Activated T-cell treated with anti-CD3 and anti-CD28 coated beads, Interleukin-2, amount 50 U/mL, for 24 hours (primary cell): ENCODE measurements at places on chromosomes 2 and 18.

DNA sequence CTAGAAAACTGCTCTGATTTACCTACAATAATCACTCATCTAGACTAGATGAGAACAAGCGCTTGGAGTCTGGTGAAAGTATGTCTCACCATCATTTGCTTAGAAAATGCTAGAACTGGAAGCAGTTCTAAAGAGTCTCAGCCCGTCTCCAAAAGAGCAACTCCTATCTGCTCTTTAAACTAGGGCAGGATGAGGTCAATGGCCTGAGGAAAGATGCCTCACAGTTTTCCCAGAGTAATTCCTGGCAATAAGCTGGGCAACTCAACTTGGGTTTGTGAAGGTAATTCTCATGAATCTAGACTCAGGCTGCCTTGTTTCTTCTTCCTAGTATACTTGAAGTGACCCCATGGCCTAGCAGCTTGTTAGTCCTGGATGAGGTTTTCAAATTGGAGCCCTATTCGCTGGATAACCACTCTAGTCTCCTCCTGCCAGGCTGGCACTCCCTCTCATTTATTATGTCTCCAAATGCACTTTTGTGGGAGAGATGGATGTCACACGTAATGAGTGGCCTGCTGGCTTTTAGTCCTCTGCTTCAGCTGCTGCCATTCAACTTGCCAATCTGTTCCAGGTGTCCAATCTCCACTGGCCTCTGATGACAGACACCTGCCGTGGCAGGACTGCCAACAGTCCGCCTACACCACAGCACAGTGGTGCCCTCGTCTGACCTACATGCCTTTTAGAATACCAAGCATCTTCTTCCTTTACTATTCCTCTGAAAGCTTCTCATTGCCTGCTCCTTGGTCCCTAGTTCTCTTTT, 80.9 kb downstream of the CABYR start:
- DNase-seq, result no peak

GRCh38 chr2:22817197-22817596, 567.8 kb upstream of the KLHL29 start:
- no peak for DNase-seq

- DNase-seq, result peak; percentile 48
Observed at GRCh38 chr2:232420463-232421188, 14.0 kb downstream of the ALPG start.

GRCh38 chr2:144229296-144229695, 290.6 kb downstream of the ZEB2 start:
- no peak for DNase-seq

- no peak for DNase-seq
Observed at GRCh38 chr2:143468341-143468888, 339.2 kb downstream of the ARHGAP15 start.

DNA sequence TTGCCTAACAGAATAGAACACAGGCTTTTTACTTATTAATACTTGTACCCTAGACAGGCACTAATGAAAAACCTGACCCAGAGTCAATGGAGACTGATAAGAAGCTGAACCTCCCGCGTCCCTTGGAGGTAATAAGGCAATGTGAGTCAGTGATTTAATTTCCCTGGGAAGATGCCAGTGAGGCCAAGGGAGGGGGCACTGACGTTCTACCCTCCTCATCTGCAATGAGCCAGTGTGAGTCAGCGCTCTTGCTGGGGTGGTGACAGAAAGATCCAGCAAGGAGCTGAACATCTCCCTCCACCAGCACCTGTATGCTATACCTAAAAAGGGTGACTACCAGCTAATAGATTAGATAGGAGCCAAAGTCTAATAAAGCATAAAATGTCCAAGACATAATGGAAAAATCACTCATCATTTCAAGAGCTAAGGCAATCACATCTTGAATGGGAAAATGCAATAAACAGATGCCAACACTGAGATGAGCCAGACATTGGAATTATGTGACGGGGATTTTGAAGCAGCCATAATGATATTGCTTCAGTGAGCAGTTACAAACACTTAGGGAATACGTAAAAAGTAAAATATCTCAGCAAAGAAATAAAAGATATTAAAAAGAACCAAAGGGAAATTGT, 116.9 kb downstream of the TPGS2 start:
- no peak for DNase-seq

- no peak for DNase-seq
Observed at GRCh38 chr2:55137024-55137958, 87.0 kb upstream of the RTN4 start.

- DNase-seq, result no peak
Observed at GRCh38 chr18:13390196-13390595, 171.6 kb downstream of the LDLRAD4 start.

- DNase-seq, result no peak
Observed at GRCh38 chr2:9380702-9381628, 42.4 kb downstream of the ITGB1BP1 start.

DNA sequence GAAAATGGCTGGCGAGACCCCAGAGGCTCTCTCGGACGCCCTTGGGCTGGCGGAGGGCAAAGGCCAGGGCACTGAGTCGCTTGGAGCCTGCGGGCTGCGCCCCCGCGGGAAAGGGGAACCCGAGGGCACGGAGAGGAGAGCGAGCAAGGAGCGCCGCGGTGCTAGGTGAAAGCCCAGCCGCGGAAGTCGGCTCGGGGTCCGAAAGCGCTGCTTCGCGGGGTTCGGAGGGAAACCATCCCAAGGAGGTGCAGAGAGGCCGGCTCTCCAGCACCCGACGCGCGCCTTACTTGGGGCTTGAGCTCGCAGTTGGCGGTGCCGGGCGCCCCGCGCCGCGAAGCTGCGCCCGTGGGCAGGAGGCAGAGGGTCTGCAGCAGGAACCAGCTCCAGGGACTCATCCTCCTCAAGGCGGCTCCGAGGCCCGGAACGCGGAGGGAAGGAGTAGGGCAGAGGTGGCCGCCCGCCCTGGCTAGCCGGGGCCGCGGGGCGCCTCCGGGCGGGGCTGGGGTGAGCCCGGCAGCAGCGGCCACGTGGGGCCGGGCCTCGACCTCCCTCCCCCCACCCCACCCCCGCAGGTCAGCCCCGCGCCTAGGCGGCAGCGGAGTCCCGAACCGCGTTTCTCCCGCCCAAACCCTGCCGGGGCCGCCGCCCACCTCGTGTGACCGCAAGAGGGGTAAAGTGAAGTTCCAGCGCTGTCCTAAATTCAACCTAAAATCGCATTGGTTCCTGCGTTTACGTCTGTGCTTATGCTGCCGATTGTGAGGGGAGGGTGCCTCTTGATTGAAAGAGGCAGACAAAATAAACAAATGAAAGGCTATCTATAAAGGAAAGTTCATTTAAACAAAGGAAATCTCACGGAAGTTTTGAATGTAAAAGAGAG, at the start of gene TRABD2A:
Gene TRABD2A, minus strand, starts transcription at position 440 of the 877 bp plus-strand sequence. Its CDS starts 45 bp downstream, at position 395.
- DNase-seq, result peak; percentile 80

DNA sequence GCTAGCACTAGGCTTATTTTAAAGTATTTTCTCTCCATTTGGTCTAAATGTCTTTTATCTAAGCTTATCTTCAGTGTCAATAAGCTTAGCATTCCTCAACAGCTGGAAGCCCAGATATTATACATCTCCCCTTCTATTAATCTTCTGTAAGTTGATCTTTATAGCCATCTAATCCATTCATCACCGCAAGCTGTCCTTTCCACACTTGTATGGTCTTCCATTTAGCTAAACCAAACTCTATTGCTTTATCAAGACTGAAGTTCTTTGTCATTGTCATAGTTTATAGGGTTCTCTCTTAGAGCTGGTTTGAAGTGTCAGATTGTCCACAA, 101.3 kb upstream of the GPR45 start:
- no peak for DNase-seq

DNA sequence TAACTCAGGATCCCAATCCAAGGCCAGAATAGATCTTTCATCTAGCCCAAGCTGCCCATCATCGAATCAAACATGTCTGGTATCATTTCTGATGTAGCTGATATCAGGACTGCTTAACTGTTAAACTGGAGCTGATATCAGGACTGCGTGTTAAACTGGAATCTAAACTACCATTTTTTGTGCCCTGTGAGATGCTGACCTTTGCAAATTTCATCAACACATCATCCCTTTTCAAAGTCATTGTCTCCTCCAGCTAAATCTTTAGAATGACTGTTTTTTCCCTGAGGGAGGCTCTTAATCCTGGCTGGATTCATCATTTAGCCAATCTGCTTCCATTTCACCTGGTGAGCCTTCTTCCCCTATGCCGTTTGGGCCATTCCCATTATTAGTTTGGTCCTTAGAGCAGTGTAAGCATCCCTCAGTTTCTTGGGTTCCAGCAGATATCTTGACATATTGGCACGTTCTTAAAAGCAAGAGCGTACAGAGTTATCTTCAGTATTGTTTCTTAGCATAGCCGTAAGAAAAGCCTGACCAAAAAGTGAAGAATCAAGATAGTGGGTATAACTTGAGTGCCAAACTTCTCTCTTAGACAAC, 12.3 kb downstream of the RPL31 start:
- DNase-seq, result no peak

- DNase-seq, result no peak
Observed at GRCh38 chr2:228688007-228688645, 506.6 kb upstream of the SPHKAP start.

- no peak for DNase-seq
Observed at GRCh38 chr2:174704642-174705041, 59.6 kb downstream of the CHRNA1 start.

GRCh38 chr2:112880091-112880531, 30.9 kb upstream of the IL37 start:
- DNase-seq, result no peak

- no peak for DNase-seq
Observed at GRCh38 chr18:78073275-78073674, 823.6 kb downstream of the GALR1 start.

DNA sequence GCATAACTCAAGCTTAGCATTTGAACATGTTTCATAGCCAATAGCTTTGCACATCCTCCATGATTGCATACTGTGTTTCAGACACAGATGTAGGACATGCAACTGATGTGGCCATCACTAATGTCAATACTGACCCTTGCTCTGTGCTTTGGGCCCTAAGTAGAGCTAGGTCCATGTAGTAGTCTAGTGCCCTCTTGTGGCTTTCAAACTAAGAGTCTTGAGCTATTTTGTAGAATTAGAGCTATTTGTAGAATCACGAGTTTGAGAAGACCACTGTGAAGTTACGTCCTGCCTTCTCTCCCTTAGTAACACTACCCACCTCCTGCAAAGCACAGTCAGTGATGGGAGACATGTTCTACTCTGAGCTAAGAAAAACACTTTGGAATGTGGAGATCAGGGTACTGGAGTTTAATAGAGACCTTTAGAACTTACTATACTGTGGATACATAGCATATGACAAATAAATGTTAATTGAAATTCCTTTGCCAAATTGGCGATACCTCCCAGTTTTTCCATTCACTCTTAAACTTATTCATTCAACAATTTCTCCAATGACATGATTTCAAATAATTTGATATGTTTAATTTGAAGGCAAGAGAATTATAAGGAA, 306.5 kb upstream of the TNP1 start:
- DNase-seq, result no peak

GRCh38 chr18:57776354-57776753, 26.8 kb downstream of the ATP8B1 start:
- peak; percentile 30 for DNase-seq

DNA sequence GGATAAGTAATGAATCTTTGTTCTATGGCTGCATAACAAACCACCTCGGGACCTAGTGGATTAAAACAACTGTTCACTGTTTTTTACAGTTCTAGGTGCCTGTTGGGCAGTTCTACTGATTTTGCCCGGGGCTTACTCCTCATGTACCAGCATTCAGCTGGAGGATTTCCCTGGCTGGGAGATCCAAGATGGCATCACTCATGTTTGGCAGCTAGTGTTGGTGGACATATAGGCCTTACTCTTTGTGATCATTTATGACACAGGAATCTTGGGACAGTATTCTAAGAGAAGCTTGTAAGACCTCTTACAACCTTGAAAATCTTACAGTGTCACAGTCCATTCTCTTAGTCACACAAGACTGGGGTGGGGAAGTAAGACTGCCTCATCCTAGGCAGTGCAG, 4.6 kb downstream of the MARCHF7 start:
- DNase-seq, result no peak

DNA sequence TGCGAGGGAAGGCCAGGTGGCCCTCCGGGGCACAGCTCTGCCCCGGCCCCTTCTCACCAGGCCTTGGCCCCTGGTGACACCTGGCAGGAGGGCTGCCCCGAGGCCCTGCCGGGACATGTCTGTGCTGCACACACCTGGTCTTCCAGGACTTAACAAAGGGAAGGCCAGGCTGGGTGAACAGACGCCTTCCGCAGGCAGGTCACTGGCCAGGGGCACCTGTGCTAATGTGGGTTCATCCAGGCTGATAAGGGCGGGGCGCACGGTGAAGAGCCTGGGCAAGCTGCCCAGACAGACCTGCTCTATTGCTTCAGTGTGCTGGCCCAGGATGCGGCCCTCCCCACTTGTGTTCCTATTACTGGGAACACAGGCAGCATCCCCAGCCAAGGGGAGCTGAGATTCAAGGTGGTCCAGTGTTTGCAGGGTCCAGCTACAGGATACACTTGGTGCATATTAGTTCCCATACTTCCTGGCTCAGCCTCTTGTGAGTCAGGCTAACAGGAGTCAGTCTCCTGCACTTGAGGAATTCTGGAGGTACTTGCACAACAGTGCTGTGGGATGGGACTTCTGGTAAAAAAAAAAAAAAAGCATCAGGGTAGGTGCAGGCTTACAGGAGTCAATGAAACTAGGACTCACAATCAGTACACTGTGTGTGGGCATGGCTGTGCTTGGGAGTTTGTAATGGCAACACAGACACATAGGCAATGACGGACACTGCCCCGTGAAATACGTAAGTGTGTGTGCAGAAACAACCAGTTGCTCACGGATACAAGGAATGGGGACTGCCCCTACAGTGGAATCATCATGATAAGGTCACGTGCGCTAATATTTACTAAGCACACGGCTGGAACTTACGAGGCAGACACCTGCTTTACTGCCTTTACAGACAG, 261.4 kb downstream of the TWIST2 start:
- DNase-seq, result no peak

- DNase-seq, result no peak
Observed at GRCh38 chr18:38606841-38607240, 1041.2 kb upstream of the CELF4 start.

DNA sequence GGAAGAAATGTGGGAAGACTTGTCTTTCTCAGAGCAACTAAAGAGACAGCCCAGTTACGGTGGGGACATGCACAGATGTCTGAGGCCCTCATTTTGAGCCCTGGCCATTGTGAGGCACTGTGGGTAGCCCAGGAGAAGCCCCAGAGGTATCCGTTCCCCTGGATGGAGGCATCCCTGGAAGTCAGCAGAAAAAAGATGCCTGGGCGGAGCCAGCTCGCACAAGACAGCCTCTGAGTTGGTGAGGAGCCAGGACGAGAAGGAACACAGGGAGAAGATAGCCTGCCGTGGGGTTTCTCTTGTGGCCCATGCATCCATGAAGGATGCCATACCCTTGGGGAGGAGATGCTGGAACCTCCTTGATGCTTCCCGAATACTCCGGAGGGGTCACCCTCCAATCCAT, 56.9 kb upstream of the SEMA4C start:
- no peak for DNase-seq
